T-helper 1 cell (primary cell): ENCODE measurements at places on chromosomes 11 and 22.

GRCh38 chr11:22276535-22276934, 61.6 kb upstream of the SLC17A6 start:
- no peak for DNase-seq

DNA sequence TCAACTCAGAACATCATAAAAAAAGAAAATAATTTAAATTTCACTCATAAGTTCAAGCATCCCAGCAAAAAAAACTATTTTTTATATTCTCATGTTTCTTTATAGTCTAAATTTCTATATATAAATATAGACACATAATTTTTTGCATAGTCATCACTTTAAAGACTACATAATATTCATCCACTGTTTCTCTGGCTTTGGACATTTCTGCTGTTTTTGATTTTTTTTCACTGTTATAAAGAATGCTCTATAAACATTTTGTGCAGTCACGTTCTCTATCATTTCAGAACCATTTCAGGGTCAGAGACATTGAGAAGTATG, 59.7 kb upstream of the CLPB start:
- no peak for DNase-seq

- no peak for DNase-seq
Observed at GRCh38 chr22:42544686-42545085, 9.1 kb upstream of the SERHL2 start.

- DNase-seq = no peak
Observed at GRCh38 chr11:76831686-76832310, 28.9 kb upstream of the ACER3 start.

DNA sequence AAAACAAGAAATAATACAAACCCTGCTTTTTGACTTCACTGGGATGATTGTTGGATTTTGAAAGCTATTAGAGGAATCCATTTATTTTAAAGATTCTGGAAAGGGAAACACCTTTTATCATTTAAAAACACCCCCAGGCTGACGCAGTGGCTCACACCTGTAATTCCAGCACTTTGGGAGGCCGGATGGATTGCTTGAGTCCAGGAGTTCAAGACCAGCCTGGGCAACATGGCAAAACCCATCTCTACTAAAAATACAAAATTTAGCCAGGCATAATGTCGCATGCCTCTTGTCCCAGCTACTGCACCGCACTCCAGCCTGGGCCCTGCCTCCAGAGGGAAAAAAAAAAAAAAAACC, 317 bp upstream of the SCN2B start:
- no peak for DNase-seq

GRCh38 chr11:95764267-95764898, 25.2 kb downstream of the FAM76B start:
- DNase-seq = no peak

DNA sequence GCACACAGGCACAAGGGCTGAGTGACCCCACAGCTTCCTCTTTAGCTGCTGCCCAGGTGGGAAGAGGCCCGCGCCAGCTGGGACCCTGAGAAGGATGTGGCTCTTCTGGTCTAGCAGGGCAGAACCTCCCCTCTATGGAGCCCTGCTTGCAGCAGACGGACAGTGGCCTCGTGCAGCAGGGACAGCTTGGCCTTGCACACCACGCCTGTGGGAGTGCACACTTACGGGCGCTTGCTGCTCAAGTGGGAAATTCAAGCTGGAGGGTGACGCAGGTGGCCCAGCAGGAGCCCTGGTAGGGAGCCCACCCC, 971.4 kb downstream of the BRD1 start:
- no peak for DNase-seq

GRCh38 chr22:20230777-20231420, 37.2 kb downstream of the RTN4R start:
- DNase-seq = no peak

- DNase-seq = no peak
Observed at GRCh38 chr11:42311514-42311913, 852.1 kb upstream of the LRRC4C start.

DNA sequence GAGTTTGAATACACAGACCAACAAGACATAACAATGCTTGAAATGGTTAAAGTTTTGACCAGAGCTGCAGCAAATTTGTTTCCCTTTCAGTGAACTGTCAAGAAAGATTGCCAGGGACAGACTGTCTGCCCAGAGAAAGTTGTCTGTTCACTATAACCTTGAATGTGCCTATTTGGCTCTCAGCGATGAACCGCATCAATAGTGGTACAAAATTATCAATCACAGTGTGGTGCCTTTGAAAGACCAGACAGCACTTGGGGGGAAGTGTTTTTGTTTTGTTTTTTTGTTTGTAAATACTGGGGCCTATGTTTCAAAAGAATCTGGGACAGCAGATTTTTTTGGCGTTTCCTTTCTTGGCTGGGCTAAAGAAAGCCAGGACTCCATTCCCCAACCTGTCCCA, 123.1 kb downstream of the CD44 start:
- DNase-seq = no peak

DNA sequence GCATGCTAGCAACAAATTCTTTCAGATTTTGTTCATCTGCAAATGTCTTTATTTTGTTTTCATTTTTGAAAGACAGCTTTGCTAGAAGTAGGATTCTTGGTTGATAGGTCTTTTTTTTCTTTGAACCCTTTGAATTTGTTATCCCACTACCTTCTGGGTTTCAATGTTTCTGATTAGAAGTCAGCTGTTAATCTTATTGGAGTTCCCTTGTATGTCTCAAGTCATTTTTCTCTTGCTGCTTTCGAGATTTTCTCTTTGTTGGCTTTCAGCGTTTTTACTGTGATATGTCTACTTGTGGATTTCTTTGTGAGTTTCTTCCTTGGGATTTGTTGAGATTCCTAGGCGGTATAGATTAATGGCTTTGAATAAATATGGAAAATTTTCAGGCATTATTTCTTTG, 27.2 kb upstream of the MS4A8 start:
- no peak for DNase-seq

DNA sequence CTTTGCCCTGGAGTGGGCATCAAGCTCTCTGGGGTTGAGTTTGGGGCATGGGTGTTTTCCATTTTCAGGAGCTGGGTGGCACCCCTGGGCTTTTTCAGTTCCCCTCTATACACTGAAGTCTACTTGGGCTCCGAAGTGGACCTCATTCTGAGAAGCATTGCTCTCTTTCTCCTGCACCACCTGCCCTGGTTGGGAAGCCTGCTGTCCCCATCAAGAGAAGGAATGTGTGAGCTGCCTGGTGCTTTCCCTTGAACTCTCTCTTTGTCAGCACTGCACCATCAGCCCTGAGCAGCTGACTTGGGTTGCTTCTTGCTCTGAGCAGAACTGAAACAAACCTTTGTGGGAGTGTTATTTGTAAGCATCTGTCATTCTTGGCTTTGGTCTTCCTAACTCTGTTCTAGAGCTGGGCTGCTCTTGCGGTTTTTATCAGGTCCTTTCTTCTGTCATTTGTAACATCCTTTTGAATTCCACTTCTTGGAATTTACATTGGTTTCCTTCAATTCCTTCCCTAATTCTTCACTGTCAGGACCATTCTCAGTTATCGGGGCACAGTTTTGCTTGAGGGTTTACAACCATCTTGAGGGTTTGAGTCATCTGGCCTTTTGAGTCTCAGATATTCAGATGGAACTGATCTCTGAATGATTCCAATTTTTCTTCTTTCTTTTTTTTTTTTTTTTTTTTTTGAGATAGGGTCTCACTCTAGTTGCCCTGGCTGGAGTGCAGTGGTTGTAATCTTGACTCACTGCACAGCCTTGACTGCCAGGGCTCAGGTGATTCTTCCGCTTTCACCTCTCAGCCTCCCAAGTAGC, 20.5 kb downstream of the UBE2L3 start:
- DNase-seq = peak; percentile 77

- no peak for DNase-seq
Observed at GRCh38 chr11:131754671-131755070, 384.3 kb downstream of the NTM start.

DNA sequence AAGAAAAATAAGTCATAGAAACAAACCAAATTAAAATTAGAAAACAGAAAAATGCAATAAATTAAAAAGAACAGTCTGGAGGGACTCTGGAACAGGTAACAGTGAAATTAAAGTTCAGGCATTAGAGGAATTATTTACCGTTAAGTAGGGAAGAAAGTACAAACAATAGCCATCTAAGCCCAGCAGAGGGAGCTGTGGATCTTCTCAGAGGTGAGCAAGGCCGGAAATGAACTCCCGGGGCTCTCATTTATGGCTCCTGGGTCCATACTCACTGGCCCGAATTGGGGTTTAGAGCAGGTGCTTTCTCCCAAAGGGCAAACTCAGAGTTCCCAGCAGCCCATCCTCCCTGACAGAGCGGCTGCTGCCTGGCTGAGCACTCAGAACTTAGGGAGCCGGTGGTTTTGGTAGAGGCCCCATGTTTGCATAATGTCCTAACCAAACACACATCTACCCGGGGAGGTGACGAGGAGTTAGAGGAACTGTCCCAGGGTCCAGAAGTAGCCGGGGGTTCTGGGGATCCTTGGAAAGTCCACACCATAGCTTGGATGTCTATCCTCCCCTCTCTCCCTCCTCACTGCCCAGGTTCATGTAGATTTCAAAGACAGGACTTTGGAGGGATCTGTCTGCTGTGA, 87.8 kb upstream of the VPREB1 start:
- peak; percentile 28 for DNase-seq

- no peak for DNase-seq
Observed at GRCh38 chr11:72250661-72251464, 6.9 kb upstream of the PHOX2A start.

GRCh38 chr22:47295226-47295901, 532.9 kb downstream of the TBC1D22A start:
- no peak for DNase-seq

- DNase-seq = no peak
Observed at GRCh38 chr22:17733466-17733865, 40.8 kb downstream of the BID start.

GRCh38 chr11:131689049-131689925, 318.9 kb downstream of the NTM start:
- DNase-seq = no peak

GRCh38 chr11:44600839-44601383, 35.4 kb downstream of the CD82 start:
- no peak for DNase-seq

DNA sequence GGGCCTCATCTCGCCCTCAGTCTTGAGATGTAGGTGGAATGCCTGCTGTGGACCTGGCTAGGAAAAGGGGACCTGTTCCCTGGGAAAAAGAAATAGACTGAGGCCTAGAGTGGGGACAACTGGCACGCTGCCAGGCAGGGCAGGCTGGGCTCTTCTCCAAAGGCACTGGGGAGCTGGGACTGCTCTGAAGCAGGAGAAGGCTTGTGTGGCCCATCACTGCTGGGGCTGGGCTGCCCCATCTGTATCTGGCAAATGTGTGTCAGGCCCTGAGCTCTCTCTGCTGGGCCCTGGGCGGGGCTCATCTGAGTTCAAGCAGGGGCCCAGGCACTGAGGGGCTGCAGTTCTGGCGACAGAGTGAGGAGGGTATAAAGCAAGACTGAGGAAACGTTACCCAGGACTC, 32.9 kb downstream of the ARVCF start:
- DNase-seq = no peak

DNA sequence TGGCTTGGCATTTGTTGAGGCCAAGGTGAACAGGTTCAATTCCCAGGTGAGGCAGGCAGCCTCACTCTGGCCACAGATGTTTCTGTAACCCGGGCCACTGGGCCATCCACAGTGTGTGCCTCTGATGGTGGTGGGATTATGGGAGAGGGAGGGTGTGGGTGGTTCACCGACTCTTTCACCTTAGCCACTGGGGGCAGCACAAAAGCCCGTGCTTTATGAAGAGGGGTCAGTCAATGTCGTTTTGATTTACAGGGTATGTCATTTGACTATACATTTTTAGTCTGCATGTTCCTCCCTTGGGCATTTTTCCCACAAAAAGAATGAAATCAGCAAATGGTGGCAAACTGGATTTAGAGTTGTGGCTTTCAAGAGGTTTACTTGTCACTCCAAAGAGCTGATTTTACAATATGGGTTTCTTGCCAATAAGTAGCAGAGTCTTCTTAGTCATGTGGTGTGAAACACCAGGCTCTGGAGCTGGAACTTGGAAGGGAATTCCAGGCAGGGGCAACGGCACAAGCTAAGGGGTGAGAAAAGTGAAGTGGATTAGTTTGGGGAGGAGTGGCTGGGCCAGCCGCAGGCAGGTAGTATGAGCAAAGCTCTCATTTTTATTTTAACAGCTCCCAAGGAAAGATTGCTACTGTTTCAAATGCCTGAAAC, 217.8 kb upstream of the ZBED5 start:
- DNase-seq = no peak

GRCh38 chr22:28883657-28883916, 215 bp downstream of the ZNRF3 start:
- no peak for DNase-seq

- no peak for DNase-seq
Observed at GRCh38 chr22:30340911-30341685, 14.4 kb upstream of the TBC1D10A start.

DNA sequence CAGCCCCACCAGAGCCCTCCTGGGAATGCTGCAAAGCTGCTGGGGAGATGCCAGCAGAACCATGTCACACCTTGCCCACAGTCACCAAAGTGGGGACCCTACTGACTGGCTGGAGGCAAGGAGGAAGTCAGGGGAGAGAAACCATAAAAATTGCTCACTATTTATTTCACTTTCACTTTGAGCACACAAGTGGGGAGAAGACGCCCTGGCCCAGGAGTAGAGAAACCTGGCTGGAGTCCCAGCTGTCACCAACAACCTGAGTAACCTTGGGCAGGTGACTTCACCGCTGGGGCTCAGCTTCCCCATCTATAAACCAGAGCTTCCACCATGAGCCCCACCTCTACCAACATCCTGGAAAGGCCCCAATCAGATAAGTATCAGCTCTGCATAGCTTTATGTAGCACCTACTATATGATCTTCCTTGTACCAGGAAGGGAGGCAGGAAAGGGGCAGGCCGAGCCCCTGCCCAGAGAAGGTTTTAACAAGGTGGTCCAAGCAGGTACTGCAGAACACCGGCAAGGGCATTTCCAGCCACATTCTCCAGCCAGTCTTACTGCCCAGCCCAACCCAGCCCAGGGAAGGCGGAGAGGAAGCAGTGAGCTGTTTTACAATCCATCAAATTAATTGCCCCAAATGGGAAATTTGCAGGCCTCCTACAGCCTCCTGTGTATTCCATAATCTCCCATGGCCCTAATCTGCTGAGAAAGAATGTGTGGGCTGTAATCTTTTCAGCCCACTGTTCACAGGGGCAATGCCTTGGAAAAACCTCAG, 27.6 kb downstream of the PLEKHA7 start:
- DNase-seq = peak; percentile 26

- DNase-seq = no peak
Observed at GRCh38 chr11:34180040-34180813, 74.8 kb downstream of the NAT10 start.
